ENCODE measurements at places on chromosomes 16 and 17. TPM values are rescaled to one million over a fixed set of nuclear protein-coding genes. Genes with fewer than 3 reads are reported as not detected.
A peak's percentile ranks its signal among the peaks of the same experiment; 100 is the strongest.

DNA sequence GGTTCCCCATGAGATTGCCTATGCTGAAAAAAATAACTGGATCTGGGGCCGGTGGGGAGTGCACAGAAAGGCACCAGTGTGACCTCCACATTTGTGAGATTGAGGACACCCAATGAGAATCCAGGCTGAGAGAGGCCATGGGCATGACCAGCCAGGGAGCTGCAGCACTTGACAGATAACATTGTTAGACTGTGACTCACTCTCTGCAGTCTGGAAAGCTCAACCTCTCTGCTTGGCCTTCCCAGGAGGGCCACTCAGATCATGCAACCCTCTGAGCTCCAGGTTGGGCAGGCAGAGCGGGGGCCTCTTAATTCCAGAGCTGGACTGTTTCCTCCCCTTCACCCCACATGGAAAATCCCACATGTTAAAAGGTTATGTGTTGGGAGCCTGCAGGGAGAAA, 30.1 kb downstream of the FZD2 start:
- H3K27me3 ChIP-seq = peaks cover 7% of the 10 kb centered on the region
- no peaks in the 10 kb centered on the region for H3K4me1 ChIP-seq
- H3K27ac ChIP-seq = no peak overlapping the region
- no peaks in the 10 kb centered on the region for H3K36me3 ChIP-seq
- no peak overlapping the region for H3K4me3 ChIP-seq
- DNase-seq = no peak

DNA sequence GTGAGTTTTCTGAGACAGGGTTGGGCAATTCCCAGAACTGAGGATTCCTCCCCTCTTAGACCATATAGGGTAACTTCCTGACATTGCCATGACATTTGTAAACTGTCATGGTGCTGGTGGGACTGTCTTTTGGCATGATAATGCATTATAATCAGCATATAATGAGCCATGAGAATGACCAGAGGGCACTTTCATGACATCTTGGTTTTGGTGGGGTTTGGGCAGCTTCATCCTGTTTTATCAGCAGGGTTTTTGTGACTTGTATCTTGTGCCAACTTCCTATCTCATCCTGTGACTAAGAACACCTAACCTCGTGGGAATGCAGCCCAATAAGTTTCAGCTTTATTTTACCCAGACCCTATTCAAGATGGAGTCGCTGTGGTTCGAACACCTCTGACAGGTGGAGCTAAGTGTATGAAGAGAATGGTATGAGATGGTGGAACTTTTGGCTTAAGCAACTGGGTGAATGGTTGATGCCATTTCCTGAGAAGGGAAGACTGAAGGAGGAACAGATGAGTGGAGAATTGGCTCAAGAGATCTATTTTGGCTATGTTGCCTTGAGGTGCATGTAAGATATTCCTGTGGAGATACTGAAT, 217.3 kb downstream of the RAB11FIP4 start:
- H3K27me3 ChIP-seq = no peaks in the 10 kb centered on the region
- no peak overlapping the region for H3K27ac ChIP-seq
- no peak for DNase-seq
- H3K4me3 ChIP-seq = no peak overlapping the region
- H3K4me1 ChIP-seq = no peaks in the 10 kb centered on the region
- H3K36me3 ChIP-seq = no peaks in the 10 kb centered on the region

DNA sequence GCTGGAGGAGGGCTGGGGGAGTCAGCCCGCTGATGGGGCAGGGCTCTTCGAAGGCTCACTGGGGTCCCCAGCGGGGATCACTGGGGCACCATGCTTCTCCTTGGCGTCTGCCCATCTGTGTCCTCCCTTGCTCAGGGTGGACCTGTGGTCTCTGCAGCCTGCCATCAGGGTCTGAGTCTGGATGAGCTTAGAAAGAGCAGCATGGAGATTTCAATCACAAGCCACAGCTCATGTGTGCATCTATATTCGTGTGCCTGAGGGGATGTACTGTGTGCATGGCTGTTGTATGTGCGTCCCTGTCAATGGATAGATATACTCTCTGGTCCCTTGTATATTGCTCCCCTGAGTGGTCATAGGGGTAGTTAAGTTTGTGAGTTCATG, 126.6 kb upstream of the SDK2 start:
- no peaks in the 10 kb centered on the region for H3K27me3 ChIP-seq
- H3K36me3 ChIP-seq = no peaks in the 10 kb centered on the region
- H3K4me1 ChIP-seq = peaks cover 4% of the 10 kb centered on the region
- no peak for DNase-seq

PABPN1L gene
- not detected for total RNA-seq

PLK1 gene
- total RNA-seq = 3.2 TPM

DNA sequence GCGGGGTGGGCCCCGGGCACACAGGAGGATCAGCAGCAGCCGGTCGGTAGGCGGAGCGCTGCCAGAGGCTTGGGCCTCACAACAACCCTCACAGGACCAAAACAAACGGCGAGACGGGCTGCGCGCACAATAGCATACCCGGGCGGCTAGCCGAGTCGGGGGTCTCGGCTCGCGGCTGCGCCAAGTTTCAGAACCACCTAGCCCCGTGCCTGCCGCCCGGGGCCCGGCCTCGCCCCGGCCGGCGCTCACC, 732 bp downstream of the ULK2 start:
- peaks cover 2% of the 10 kb centered on the region for H3K36me3 ChIP-seq
- peaks cover 13% of the 10 kb centered on the region for H3K4me1 ChIP-seq
- H3K27ac ChIP-seq = peak overlapping the region; percentile 68
- no peak for DNase-seq

GUCY2D gene
- not detected for total RNA-seq

FBXW10 gene
- total RNA-seq = not detected

GRCh38 chr17:33200587-33200986, 92.5 kb downstream of the ASIC2 start:
- H3K36me3 ChIP-seq = no peaks in the 10 kb centered on the region
- DNase-seq = no peak
- H3K4me1 ChIP-seq = no peaks in the 10 kb centered on the region
- H3K27me3 ChIP-seq = peaks cover 27% of the 10 kb centered on the region

DNA sequence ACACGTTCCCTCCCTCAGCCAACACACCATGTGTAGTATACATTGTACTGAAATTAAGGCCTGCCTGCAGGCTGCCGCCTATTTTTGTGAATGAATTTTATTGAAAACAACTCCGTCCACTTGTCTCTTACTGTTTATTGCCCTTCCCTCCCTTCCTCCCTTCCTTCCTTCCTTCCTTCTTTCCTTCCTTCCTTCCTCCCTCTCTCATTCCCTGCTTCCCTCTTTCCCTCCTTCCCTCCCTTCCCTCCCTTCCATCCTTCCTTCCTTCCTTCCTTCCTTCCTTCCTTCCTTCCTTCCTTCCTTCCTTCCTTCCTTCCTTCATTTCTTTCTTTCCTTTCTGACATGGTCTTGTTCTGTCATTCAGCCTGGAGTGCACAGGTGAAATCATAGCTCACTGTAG, 2.3 kb downstream of the ITGAM start:
- DNase-seq = no peak
- no peaks in the 10 kb centered on the region for H3K36me3 ChIP-seq
- peaks cover 9% of the 10 kb centered on the region for H3K27me3 ChIP-seq
- peaks cover 24% of the 10 kb centered on the region for H3K4me1 ChIP-seq

DNA sequence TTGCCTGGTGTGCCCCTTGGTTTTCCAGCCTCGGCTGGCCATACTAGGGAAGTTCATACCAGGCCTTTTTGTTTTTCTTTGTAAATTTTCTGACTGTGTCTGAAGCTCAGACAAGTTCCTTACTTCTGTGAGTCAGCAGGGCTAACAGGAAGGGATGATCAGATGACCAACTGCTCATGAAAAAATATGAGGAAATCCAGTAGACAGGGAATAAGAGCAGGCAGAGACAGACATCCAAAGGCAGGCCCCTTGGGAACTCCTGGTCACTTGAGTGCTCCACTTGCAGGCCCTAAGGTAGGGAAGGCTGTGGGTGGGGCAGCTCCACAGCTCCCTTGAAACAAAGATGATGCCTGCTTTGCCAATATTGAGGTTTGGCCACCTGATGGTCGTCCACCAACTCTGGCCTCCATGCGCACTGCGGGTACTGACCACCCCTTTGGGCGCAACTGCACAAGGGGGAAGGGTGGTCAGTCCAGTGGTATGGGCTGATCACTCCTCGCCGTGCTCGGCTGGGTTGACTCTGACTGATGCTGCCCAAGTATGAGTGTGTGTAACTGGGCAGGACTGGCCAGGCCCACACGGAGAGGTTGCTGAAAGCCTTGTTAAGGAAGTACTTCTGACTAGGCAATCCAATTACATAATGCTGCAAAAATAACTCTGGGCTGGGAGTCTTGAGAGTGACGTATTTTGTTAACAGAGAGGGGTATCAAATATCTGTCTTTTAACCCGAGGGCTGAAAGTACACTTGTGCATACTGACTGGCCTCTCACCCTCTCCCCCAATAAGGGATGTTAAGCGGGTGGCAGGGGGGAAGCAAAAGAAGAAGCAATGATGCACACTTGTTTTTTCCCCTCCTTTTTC, 20.8 kb upstream of the ZFHX3 start:
- H3K27ac ChIP-seq = no peak overlapping the region
- no peak overlapping the region for H3K4me3 ChIP-seq
- no peak for DNase-seq
- no peaks in the 10 kb centered on the region for H3K36me3 ChIP-seq
- H3K4me1 ChIP-seq = peaks cover 6% of the 10 kb centered on the region

GRCh38 chr16:85530370-85530739, 82.8 kb upstream of the GSE1 start:
- H3K27me3 ChIP-seq = no peaks in the 10 kb centered on the region
- no peak overlapping the region for H3K4me3 ChIP-seq
- H3K4me1 ChIP-seq = peaks cover 2% of the 10 kb centered on the region
- H3K27ac ChIP-seq = no peak overlapping the region

DNA sequence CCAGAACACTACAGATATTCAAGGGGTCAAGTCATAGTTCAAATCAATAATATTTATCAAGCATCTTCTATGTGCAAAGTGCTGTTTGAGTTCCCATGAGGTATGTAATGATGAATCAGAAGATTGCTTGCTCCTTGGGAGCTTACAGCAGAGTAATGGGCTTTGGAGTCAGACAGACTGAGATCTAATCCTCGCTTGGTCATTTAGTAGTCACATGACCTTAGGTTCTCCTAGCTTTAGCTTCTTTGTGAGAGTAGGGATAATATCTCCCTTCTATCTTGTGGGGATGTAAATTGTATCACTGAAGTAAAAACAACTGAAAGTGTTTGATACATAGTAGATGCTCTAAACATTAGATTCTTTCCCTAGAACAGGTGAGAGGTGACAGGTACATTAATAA, 30.1 kb downstream of the SNX11 start:
- H3K27ac ChIP-seq = peak overlapping the region; percentile 42
- no peak overlapping the region for H3K4me3 ChIP-seq
- H3K4me1 ChIP-seq = peaks cover 8% of the 10 kb centered on the region
- peaks cover 5% of the 10 kb centered on the region for H3K36me3 ChIP-seq
- DNase-seq = no peak

GRCh38 chr16:14187517-14188338, 116.6 kb downstream of the MRTFB start:
- no peak overlapping the region for H3K4me3 ChIP-seq
- no peaks in the 10 kb centered on the region for H3K27me3 ChIP-seq
- no peaks in the 10 kb centered on the region for H3K36me3 ChIP-seq
- no peak for DNase-seq
- peaks cover 36% of the 10 kb centered on the region for H3K4me1 ChIP-seq

KRT31 gene
- total RNA-seq = not detected

PYY gene
- total RNA-seq = not detected

DNA sequence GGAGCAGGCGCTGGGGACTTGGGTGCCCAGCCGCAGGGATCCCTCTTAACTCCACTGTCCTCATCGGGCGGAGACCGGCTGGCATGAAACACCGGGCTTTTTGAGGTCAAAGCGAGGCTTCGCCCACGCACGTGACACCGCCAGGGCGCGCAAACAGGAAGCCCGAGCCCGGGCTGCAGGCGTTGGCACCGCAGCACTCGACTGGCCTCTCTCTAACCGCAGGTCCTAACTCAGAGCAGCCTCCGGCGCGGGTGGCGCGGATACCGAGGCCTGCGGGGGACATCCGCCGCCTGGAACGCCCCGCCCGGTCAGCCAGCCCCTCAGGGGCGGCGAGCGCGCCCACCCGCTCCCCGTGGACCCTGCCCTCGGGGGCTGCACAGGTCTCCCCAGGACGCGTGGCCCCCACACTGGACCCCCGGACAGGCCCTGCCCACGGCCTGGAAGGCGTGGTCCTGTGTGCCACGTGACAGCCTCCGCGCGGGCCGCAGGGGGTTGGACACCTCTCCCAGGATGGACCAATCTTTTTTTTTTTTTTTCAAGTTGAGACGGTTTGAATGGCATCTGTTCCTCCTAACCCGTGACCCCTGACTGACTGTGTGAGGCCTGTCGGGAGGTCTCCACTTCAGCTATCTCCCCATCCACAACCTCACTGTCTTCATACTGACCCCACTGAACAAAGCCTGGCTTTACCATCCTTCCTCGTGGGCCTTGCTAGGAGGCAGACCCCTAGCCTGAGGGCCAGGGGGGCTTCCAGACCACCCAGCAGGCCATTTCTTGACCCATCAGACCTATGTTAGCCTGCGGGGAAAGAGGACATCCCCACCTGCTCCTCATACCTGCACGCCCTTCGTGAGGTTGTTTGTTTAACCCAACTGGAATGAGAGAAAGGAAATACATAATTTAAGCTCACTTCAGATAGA, 8.4 kb upstream of the SLC47A2 start:
- no peaks in the 10 kb centered on the region for H3K36me3 ChIP-seq
- peak overlapping the region; percentile 88 for H3K27ac ChIP-seq
- DNase-seq = no peak
- no peaks in the 10 kb centered on the region for H3K27me3 ChIP-seq

- peaks cover 15% of the 10 kb centered on the region for H3K4me1 ChIP-seq
- no peaks in the 10 kb centered on the region for H3K36me3 ChIP-seq
- no peaks in the 10 kb centered on the region for H3K27me3 ChIP-seq
- DNase-seq = no peak
- peak overlapping the region; percentile 95 for H3K4me3 ChIP-seq
- H3K27ac ChIP-seq = peak overlapping the region; percentile 96
Measured at GRCh38 chr17:61863801-61864126, 436 bp upstream of the BRIP1 start.

DNA sequence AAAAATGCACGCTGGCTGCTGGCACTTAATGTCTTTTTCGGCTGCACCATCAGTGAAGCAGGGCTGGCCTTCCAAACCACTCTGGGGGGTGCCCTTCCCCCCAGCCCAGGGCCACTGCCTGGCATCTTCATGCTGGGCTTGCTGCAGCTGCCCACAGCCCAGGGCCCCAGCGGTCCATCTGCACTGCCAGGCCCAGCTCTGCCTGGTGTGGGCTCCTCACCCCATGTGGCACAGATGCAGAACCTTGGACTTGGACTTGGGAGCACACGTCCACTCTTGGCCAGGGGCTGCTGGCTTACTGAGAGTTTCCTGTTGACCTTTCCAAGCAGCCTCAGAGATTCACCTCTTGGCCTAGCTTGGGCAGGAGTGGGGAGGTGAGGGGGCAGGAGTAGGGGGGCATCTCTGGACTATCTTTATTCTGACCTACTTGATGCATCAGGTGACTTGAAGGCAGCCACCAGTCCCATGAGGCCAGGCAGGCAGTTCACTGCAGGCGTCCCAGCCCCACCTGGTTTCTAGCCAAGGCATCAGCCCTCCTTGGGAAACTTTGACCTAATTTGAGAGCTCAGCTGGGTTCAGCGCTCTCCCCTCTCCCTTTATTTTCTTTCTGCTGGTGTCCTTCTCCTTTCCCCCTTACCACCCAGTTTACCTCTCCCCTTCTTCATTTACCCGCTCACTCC, 365.8 kb downstream of the CPPED1 start:
- peaks cover 5% of the 10 kb centered on the region for H3K36me3 ChIP-seq
- H3K27ac ChIP-seq = no peak overlapping the region
- no peaks in the 10 kb centered on the region for H3K27me3 ChIP-seq
- no peak overlapping the region for H3K4me3 ChIP-seq
- peaks cover 12% of the 10 kb centered on the region for H3K4me1 ChIP-seq
- no peak for DNase-seq

All from naive thymus-derived CD8-positive, alpha-beta T cell (primary cell).